Stimulated activated CD8-positive, alpha-beta memory T cell treated with anti-CD3 and anti-CD28 coated beads, Interleukin-4, amount 100 ng/mL, for 24 hours (primary cell): ENCODE measurements at places on chromosomes 13 and 19.

DNA sequence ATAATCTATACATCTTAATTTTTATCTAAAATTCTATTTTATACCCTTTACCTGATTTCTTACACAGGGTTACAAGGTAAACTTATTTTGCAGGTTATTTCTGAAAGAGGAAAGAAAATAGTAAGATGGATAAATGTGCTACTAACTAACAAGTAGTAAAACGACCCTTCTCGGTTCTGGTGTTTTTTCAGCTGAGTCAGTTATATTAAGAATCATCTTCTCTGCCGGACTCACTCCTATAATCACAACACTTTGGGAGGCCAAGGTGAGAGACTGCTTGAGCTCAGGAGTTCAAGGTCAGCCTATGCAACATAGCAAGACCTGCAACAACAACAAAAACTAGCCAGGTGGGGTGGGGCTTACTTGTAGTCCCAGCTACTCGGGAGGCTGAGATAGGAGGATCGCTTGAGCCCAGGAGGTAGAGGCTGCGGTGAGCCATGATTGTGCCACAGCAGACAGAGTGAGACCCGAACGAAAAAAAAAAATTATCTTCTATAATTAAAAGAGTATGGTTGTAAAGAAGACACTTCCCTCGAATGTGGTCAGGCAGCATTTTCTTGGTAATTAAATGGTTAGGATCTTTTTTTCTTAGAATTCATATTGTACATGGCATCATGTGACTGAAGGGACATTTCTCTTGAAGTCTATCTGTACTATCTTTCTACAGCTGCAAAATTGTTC lies 27.9 kb upstream of the RCBTB2 start:
- DNase-seq, result no peak

DNA sequence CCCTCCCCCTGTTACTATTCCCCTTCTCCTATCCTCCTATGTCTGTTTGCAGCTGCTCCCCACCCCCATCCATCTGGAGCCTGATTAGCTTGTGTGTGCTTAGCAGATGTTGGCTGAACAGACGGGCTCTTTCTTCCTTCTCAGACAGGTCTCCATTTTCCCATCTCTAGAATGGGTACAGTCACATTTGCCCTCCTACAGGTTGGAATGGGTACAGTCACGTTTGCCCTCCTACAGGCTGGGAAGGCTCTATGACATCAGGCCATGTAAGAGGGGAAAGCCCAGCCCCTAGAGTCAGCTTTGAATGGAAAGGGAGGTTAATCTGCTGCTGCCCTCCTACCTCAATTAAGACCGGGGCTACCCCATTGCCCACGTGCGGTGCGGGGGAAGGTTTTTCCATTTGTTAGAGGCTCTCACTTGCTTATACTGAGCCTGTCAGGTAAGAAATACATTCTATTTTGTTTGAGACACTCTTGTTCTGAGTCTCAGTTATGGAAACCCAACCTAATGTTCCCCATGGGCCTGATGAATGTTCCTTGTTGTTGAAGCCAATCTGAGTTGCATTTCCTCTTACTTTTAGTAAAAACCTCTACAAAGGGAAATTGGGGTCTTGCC lies 2.2 kb upstream of the CLEC17A start:
- no peak for DNase-seq

DNA sequence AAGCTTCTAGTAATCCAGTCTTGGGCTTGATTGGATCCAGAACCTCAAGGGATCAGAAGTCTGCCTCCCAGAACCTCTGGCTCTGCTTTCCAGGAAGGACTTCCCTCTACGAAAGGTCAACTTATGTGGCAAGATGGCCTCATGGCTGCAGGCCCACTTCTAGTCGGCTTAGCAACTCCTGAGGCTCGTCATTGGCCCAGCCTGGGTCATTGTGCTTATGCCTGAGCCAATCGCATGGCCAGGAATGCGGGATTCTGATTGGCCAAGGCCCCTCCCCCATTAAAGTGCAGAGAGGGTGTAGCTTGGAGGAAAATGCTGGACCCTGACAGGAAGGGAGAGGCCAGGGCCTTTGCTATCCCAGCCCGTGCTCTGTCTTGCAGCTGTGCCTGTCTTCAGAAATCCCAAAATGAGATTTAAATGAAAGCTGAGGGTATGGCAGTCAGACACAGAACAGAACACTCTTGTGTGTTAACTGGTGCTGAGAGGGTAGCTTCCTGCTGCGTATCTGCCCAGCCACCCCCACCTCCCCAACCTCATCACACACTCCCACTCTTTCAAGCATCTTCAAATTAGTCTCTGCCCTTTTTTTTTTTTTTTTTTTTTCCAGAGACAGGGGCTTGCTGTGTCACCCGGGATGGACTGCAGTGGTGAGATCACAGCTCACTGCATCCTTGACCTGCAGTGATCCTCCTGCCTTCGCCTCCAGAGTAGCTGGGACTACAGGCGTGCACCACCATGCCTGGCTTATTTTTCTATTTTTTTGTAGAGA lies 5.5 kb upstream of the CCNE1 start:
- DNase-seq, result no peak

DNA sequence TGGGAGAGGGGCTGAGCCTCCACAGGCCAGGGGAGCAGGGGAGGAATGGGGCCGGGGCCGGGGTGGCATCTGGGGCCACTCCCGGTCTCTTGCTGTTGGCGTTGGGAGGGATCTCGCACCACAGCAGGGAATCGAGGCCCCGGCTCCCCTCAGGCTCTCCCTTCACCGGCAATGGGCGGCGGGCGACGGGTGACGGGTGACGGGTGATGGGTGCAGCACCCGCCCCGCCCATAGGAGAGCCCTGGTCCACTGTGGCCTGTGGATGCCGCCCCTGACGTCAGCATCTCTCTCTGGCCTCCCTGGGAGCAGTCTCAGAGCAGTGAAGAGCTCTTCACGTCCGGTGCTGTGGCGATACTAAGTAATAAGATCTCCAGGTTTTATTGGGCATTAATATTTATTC lies 133.6 kb downstream of the KDM4B start:
- no peak for DNase-seq

GRCh38 chr13:102693250-102693649 lies 1.6 kb downstream of the METTL21C start:
- no peak for DNase-seq

- no peak for DNase-seq
These were observed 112.3 kb downstream of the COL4A2 start for GRCh38 chr13:110419381-110419791.

GRCh38 chr19:39967561-39967960 lies 3.4 kb upstream of the PSMC4 start:
- no peak for DNase-seq

DNA sequence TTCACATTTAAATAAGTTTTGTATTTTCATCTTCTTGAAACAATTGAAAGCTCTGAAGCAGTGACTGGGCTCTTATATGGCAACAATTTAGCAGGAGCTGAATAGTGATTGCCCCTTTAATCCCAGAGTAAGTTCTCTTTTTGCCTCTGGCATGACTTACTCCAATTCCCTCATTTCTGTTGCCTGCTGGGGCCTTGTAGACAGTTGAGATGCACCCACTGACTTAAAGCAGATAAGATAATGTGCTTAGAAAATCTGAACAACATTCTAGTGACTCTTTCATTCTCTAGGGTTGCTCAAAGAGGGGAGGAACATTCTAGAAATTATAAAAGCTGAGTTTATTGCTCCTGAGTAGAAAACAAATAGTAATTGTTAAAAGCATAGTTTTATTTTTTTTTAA lies 52.8 kb downstream of the AKAP11 start:
- DNase-seq, result no peak

GRCh38 chr19:38079926-38080380 lies 144.1 kb downstream of the DPF1 start:
- DNase-seq, result no peak

- no peak for DNase-seq
These were observed 785.6 kb upstream of the KLHL1 start for GRCh38 chr13:70893832-70894231.

DNA sequence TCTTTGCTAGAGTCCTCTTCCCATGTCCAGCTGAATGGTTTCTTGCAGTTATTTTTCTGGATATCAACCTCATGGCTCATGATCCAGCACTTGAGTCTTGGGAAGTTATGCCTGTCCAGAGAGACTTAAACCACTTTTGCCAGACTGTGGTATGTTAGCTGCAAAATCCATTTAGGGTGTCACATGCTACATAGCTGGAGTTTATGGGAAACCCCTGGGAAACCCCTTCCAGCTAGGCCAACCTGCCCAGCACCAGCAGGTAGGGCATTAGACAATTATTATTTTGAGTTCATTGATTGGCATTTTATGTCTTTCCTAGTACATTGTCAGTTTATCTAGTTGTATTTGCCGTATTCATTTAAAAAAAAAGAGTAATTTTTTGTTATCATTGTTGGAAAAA lies 797.8 kb downstream of the EFNB2 start:
- no peak for DNase-seq

DNA sequence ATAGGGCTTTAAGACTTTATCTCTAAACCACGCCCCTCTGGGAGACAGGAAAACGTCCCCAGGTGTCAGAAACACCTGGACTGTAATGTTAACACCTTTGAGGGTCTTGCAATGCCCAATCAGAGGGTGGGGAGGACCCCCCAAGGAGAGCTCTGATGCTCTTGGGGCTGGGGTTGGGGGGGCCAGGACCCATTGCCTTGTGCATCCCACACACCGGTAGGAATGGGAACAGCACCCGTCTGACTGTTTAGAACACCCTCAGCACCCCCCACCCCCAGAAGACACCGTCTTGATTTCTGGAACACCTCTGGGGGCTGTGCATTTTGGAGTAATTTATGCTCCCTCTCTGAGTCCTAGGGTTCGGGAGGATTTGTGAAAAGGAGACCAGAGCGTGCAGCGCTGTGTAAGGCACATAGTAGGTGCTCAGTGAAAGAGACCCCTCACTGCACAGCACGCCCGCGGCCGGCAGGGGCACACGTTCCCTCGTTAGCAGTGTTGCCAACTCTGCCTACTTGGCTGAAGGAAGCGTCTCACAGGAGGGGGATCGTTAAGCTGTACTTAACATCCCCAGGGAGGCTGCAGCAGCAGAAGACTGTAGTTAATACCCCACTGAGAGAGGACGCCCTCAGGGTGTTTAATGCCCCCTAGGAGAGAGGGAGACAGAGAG lies 2.8 kb upstream of the ERFL start:
- DNase-seq, result no peak

DNA sequence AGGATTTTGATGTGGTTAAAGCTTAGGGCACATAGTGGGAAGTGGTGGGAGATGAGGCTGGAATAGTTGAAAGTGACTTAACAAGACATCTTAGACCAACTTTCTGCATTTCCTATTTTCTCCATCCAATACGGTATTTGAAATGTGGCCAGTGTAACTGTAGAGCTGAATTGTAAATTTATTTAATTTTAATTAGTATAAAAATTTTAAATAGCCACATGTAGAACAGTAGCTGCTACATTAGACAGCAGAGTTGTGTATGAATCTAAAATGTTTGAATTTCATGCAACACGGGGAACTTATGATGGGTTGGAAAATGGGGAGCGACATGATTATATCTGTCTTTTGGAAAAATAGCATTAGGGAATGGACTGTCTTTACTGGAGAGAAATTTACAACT lies 7.1 kb upstream of the SCEL start:
- DNase-seq, result no peak

GRCh38 chr19:16199275-16199932 lies 1.7 kb downstream of the AP1M1 start:
- DNase-seq, result no peak

- DNase-seq, result peak; percentile 35
These were observed 33.8 kb upstream of the GARRE1 start for GRCh38 chr19:34220472-34221063.

DNA sequence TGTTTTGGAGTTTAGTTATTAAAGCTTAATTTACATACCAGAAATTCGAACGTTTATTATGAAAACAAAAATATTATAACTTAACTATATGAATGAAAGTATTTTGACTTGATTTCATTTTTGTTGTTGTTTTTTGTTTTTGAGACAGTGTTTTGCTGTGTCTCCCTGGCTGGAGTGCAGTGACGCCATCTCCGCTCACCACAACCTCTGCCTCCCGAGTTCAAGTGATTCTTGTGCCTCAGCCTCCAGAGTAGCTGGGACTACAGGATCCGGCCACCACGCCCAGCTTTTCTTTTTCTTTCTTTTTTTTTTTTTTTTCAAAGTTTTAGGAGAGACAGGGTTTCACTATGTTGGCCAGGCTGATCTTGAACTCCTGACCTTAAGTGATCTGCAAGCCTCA lies 392.6 kb downstream of the PCDH17 start:
- DNase-seq, result no peak

- no peak for DNase-seq
These were observed 87.5 kb downstream of the ING1 start for GRCh38 chr13:110801044-110801443.

- DNase-seq, result no peak
These were observed 541.8 kb upstream of the KLF12 start for GRCh38 chr13:74675972-74676371.

- no peak for DNase-seq
These were observed 4.0 kb upstream of the IRGC start for GRCh38 chr19:43711751-43712355.

DNA sequence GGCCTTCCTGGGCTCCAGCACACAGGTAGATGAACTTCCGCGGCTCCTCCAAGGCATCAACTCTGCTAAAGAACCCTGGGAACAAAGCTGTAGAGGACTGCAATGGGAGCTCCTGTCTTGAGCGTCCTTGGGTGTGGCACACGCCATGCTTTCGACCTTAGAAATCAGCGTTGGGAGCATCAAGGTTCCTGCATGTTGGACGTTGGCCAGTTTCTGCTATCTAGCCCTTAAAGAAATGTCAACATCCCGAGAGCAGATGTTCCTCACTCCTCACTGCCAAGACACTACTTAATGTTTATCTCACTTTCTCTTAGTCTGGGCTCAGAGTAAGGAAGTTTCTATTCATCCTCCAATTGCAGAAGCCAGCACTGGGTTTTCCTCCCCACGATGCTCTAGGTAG lies 70.6 kb upstream of the MEDAG start:
- no peak for DNase-seq

DNA sequence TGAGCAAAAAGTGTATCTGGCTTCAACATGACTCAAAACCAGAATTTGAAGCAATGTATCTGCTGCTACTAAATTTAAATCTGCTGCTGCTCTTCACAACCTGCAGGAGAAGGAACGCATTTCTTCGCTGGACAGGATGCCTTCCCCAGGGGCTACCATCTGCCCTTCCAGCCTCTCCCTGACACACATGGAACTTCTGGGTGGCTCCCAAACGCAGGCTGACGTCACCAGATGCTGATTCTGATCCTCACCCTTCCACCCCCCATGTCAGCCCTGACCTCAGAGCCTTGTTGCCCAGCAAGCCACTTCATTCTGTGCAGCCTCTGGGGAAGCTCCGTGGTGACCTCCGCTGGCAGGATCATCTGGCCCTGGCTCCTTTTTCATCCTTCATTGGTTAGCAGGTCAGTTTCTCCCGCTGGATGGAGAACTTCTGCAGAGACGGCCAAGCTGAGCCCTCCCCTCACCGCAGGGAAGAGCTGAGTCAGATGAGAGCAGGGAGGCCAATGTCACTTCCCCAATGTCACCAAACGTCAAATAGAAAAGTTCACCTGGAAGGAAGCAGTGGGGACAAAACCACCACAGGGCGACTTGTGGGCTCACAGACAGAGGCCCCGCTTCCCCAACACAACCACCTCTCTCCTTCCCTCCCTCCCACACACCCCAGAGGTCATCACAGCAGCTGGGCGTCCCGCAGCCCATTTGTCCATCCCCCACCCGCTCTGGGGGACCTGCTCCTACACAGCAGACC lies 14.0 kb upstream of the RAB20 start:
- no peak for DNase-seq
